Bone marrow (tissue), 2 donors: ENCODE measurements at places on chromosomes 6 and 20.

GRCh38 chr6:79538106-79538971, 1.1 kb upstream of the LCA5 start:
- DNase-seq, result no peak

DNA sequence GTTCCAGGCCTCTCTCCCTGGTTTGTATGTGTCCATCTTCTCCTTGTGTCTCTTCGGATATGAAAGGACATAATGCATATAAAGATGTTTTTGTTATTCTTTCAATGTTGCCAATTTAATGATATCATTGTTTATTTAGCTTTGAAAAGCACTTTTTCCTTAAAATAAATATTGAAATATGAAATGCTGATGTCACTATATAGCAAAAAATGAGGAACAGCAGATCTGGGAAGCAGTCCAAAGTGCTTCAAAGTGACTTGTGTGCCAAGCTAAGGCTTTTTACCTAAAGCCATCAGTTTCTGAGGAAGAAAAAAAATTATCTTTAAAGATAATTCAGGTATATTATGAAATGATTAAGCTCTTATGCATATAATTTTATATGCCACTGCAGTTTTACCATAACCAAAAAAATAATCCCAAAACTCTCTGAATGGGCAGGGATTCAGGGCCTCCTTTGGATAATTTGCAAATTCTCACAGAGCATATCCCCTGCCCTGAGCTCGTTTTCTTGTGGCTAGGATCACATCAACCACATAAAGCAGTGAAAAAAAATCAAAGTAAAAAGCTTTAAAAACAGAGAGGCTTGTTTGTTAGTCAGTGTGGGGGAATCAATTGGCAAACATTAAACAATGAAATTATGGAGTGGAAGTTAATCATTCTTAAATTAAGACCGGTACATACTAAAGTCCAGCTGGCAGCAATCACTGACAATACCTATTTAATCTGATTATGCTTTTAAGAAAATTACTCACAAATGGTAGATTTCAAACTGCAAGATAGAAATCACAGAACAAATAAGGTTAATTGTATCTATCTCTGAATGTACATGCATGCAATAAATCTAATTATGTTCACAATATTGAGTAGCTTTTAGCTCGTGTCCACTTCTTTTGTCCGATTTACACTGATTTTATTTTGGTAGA, 1027.9 kb upstream of the ADGRB3 start:
- no peak for DNase-seq

GRCh38 chr20:57499676-57500075, 25.3 kb downstream of the CTCFL start:
- DNase-seq, result no peak

GRCh38 chr20:53850319-53850718, 220.1 kb downstream of the BCAS1 start:
- no peak for DNase-seq

DNA sequence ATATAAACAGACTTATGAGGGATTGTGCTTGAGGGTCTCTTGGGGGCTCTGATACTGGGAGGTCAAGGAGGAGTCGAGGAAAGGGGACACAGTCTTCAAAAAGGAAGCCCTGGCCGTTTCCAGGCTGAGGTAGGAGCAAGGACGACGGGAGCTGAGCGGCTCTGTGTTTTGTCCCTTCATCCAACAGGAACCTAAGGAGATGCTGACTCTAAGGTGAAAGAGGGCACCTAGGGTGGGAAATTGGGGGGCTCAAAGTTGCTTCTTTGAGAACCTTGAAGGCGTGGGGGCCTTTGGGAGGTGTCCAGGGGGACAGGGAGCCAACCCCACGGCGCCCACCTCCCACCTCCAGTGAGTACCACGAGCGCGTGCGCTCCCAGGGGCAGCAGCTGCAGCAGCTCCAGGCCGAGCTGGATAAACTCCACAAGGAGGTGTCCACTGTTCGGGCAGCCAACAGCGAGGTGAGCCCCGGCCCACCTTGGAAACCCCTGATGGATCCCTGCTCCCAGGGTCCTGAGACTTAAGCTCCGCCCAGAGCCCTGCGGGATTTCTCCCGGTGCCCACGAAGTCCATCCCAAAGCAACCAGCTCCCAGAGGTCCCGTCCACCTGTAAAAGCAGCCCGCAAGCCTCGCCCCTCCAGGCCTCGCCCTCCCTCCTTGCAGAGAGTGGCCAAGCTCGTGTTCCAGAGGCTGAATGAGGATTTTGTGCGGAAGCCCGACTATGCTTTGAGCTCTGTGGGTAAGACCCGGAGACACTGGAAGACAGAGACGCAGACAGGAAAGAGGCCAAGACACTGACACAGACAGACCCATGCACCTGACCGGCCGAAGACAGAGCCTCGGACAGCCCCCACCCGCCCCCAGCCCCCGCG, 2.9 kb downstream of the SPAG4 start:
- peak; percentile 40 for DNase-seq

- no peak for DNase-seq
Measured at GRCh38 chr6:72863131-72863530, 241.3 kb downstream of the KCNQ5 start.

DNA sequence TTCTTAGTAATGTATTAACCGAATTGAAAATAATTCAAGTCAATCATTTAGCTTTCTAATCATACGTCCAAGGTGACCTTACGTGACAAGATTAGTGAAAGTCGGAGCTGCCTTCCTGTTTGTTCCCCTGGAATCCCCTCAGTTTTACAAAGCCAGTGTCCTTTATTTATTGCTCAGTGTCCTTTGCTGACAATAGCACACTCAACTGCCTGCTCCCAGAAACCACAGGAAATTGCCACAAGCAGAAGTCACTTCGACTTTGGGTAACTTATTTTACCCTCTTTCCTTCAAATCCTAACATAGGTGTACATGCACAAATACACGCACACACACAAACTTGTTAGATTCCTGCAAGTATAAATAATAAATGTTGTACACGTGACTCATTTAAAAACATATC, 1167.7 kb upstream of the ADGRB3 start:
- no peak for DNase-seq

DNA sequence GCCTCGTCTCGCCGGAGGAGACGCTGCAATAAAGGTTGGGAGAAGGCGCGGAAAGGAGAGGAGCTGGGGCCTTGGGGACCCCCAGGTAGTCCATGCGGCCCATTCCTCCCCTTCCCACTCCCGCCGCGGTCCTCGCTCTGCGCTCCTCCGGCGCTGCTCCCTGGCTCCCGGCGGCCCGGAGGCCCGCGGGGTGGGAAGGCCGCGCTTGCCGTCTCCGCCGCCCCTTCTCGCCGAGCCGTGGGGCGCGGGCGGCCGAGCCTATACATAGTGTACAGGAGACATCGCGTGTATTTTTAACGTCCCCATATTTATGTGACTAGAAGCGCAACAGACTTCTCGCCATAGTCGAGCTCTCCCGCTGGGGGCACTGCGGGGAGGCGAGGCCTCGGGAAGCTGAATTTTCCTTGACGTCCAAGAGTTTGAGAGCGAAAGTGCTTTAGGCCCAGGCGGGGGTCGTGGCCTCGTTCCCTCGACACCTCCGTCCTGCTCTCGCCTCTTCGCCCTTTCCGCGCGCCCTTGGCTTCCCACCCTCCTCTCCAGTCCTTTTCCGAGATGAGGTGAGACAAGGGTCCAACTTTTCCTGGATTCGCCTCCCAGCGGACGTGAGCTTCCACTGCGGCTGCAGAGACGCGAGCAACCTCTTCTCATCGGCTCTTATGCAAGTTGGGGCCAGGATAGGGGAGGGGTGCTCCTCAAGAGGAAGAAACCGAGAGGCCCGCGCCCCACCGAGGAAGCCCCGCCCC, 29.0 kb downstream of the SLC12A5 start:
- DNase-seq, result no peak

DNA sequence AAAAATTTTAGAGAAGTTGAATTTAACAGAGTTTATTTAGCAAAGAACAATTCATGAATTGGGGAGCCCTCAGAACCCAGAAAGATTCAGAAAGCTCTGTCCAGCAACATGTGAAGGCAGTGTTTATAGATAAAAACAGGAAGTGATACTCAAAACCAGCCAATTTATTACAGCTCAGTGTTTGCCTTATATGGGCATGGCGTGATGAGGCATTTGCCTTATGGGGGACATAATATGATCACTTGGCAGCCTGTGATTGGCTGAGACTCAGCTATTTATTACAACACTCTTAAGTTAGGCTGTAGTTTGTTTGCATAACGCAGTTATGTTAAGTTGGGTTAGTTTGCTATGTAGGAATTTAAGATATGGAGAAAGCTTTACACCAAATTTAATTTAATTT, 11.5 kb downstream of the HLA-DPA1 start:
- DNase-seq, result no peak

- no peak for DNase-seq
Measured at GRCh38 chr20:19396460-19397081, 184.1 kb downstream of the SLC24A3 start.

DNA sequence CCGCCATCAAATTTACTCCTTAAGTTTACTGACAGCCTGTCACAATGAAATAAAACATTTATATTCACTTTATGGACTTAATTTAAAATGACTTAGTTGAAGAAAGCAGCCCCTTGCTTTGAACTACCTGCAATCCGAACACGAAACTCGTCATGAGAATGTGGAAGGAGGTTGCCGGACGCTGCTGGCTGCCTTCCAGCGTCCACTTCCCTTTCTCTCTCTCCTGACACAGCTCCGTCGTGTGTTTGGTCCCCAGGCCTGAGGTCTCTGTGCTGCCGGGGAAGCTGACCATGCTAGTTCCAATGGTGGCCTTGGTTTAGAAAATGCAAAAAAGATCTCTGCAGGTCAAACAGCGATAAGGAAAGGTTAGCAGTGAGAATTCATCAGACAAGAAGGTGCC, 519.7 kb downstream of the CDH26 start:
- no peak for DNase-seq

DNA sequence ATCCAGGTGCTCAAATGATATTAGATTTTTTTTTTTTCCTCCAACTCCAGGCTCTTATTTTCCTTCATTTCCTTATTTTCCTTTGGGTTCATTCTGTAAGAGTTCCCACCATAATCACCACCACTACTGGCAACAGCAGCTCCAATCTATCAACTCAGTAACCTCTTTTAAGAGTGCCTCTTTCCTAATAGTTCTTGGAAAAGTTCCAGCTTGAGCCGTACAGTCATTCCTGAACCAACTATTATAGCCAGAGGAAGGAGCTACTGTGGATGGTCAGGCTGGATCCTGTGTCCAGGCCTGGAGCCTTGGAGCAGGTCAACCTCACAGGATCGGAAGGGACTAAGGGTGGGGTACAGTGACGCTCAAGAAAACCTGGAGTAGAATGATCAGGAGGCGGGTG, 4.2 kb upstream of the ANGPT4 start:
- DNase-seq, result no peak

- no peak for DNase-seq
Measured at GRCh38 chr6:108592371-108593337, 31.9 kb downstream of the FOXO3 start.

GRCh38 chr6:35088281-35089215, 52.6 kb downstream of the TCP11 start:
- DNase-seq, result no peak

GRCh38 chr20:46870041-46870440, 24.6 kb upstream of the EYA2 start:
- no peak for DNase-seq

DNA sequence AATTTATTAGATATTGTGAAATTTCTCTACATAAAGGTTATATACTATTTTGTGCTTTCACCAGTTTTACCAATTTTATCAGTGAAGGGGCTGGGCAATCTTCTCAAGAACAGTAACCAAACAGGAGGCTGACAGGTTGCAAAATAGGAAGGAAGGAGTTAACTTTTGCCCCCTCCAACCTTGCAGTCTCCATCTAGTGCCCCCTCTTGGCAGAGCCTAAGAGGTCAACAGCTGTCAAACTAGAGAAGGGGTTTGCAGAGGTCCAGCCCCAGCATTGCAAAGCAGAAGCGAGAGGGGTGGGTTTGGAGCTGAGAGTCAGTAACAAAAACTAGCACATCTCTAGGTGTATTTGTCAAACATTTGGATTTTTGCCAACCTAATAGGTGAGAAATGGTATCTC, 391.0 kb downstream of the CDC5L start:
- DNase-seq, result no peak

- DNase-seq, result no peak
Measured at GRCh38 chr6:99104218-99104617, 156.5 kb upstream of the FBXL4 start.
